ENCODE measurements at places on chromosomes 2 and 18. TPM values are rescaled to one million over a fixed set of nuclear protein-coding genes. Genes with fewer than 3 reads are reported as not detected.

The PLEK gene
- 5.3 TPM for total RNA-seq

The IL1A gene
- total RNA-seq, result not detected

DNA sequence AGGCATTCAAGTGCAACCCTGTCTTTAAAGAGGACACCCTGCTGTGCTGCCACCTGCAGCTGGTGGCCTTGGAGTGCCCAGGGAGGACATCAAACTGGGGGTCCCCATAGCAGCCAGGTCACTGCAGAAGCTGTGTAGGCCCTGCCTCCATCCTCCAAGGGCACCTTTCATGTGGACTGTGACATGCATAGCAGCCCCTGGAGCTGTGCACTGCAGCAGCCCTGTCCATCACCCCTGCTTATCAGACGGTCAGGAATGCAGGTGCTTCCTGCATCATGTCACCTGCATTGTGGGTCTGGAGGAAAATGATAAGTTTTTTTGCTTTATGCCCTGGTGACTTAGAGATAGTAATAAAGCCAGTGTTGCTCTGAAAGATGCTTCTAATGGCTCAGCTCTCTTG is 155.7 kb downstream of the DYSF start:
- H3K36me3 ChIP-seq, result no peaks in the 10 kb centered on the region
- H3K4me3 ChIP-seq, result no peak overlapping the region
- peaks cover 4% of the 10 kb centered on the region for H3K27me3 ChIP-seq
- no peak for DNase-seq
- H3K4me1 ChIP-seq, result no peaks in the 10 kb centered on the region
- H3K27ac ChIP-seq, result no peak overlapping the region

GRCh38 chr2:147689220-147689909 is 155.5 kb upstream of the ACVR2A start:
- no peak overlapping the region for H3K4me3 ChIP-seq
- H3K4me1 ChIP-seq, result no peaks in the 10 kb centered on the region
- no peaks in the 10 kb centered on the region for H3K36me3 ChIP-seq
- H3K27me3 ChIP-seq, result no peaks in the 10 kb centered on the region
- no peak for DNase-seq

GRCh38 chr2:103208916-103209315 is 447.1 kb downstream of the TMEM182 start:
- DNase-seq, result no peak
- no peak overlapping the region for H3K27ac ChIP-seq
- no peaks in the 10 kb centered on the region for H3K27me3 ChIP-seq
- no peaks in the 10 kb centered on the region for H3K4me1 ChIP-seq

The BZW1 gene
- 190 TPM for total RNA-seq

GRCh38 chr2:104858006-104858978 is 4.4 kb downstream of the POU3F3 start:
- no peak overlapping the region for H3K4me3 ChIP-seq
- no peak overlapping the region for H3K27ac ChIP-seq
- DNase-seq, result no peak
- H3K27me3 ChIP-seq, result peaks cover 80% of the 10 kb centered on the region
- peaks cover 28% of the 10 kb centered on the region for H3K4me1 ChIP-seq
